ENCODE measurements at places on chromosomes 11 and 22.

- peak; percentile 71 for ATAC-seq
Observed at GRCh38 chr11:126284829-126285228, 1.9 kb downstream of the TIRAP start.

- no peak for ATAC-seq
Observed at GRCh38 chr11:69568809-69569097, 72.2 kb upstream of the CCND1 start.

- peak; percentile 49 for ATAC-seq
Observed at GRCh38 chr22:37544955-37545702, 15.2 kb upstream of the CDC42EP1 start.

GRCh38 chr11:26553182-26553581, 18.9 kb downstream of the MUC15 start:
- no peak for ATAC-seq

- ATAC-seq, result no peak
Observed at GRCh38 chr11:76444065-76444383, 794 bp upstream of the EMSY start.

DNA sequence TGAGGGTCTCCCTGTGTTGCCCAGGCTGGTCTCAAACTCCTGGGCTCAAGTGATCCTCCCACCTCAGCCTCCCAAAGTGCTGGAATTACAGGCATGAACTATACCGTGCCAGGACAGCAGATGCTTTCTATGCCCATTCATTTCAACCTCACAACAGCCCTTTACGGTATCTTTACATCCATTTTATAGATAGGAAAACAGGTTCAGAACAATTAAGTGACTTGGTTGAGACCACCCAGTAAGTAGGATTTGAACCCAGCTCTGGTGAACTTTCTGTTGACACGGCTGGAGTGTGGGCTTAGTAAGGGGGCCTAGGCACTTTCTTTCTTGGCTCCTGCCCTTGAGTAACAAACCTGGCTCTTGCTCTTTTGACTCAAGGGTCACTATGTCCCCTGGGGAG, 25.7 kb downstream of the TEF start:
- no peak for ATAC-seq

DNA sequence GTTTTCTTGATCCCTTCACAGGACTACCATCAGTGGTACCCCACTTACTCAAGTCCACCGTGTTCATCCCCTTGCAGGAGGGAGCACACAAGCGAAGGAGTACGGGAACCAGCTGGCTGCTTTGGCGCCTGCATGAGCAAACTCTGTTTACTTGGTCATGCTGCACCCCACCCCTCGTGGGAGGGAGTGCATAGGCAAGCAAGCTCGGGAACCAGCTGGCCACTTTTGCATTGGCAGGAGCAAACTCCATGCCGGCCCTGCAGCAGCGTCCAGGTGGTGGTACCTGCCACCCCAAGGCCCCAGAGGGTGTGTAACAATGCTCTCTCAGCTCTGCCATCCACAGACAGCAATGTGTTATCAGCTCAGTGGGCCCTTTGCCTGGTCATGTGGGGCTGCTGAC, 737.8 kb downstream of the FAM181B start:
- ATAC-seq, result no peak

DNA sequence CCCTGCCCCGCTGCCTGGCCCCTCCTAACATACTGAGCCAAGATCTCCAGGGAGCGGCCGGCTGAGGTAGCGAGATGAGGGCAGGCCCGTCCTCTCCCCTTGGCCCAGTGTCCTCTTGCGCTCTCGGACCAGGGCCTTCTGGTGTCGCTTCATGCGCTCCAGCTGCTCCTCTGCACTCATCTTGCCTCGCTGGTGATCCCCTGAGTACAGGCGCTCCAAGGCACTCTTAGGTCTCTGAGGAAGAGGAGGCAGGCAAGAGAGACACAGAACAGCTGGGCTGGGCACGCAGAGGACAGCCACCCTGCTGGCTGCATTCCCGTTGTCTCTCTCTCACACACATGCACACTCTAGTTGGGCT, 50.6 kb downstream of the C11orf58 start:
- no peak for ATAC-seq

GRCh38 chr11:1555713-1556153, 16.3 kb downstream of the DUSP8 start:
- ATAC-seq, result no peak

- no peak for ATAC-seq
Observed at GRCh38 chr11:31887180-31887579, 76.1 kb upstream of the PAX6 start.

GRCh38 chr11:69914286-69915150, 95.3 kb upstream of the FGF3 start:
- no peak for ATAC-seq

GRCh38 chr22:21068681-21069276, 23.0 kb downstream of the LRRC74B start:
- no peak for ATAC-seq

DNA sequence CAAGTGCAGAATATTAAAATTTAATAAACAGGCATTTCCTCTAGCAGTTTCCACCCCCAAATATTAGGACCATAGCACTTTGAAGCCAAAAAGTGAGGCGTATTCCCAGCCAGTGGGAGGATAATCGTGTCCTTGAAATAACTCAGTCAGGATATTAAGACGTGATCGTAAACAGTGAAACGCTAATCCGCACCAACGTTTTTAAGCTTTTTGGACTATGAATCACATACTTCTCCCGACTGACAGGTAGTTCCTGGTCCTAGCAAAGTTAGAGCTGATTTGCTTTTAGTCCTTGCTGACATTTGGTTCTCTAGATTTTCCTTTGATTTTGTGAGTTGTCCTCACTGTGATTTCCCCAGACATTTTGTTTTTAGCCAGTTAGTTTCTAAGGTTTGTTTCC, 197.1 kb upstream of the ARHGAP20 start:
- no peak for ATAC-seq

DNA sequence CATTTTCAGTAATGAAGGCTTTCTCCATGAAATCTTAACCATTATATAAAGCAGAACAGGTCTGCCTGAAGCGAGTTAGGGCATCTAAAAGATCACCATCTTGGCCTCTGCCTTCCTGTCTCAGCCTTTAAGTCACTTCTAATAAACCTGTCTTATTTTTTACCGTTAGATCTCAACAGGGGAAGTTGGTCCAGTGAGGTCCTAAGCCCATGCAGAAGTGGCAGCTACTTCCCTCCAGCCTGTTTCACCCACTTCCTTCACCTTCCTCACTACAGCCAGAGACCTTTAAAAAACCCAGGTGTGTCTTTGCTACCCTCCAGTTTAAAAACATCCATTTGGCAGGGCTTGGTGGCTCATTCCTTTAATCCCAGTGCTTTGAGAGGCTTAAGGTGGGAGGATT, 14.1 kb upstream of the LIPT2 start:
- no peak for ATAC-seq

DNA sequence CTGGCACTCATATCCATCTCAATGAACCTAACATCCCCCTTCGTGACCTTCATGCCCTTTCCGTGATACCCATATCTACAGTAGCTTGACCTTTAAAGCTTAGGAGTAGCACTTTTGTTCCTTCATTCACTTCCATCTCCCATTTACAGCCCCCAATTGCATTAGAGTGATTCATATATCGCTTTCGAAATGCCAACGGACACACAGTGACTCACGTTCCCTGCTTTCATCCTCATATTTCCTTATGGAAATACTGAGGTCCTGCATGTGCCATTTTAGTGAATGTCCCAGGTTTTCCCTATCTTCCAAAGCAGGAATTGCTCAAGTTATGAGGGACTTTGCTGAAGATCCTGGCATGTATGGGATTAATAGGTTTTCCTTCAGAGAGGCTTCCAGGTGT, 44.3 kb upstream of the CEP126 start:
- ATAC-seq, result no peak

DNA sequence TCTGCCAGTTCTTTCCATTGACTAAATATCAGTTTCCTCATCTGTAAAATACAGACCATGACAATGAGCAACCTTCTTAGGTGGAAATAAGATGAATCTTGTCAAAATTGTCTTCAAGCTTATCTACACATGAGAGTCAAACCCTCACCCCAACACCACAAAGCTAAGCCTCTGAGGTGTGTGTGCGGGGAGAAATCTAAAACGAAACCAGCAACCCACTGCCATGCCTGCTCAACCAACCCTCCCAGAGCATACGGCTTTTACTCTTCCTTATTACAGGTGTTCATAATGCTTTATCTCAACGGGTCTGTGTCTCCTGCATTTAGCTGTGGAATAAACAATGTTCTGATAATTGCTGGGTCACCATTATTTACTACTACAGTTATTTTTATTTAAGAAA, 235.4 kb downstream of the KIRREL3 start:
- ATAC-seq, result no peak

GRCh38 chr11:37199082-37199481, 601.0 kb upstream of the RAG2 start:
- no peak for ATAC-seq

GRCh38 chr22:31346255-31346732, at the start of gene PATZ1:
Gene PATZ1, minus strand, starts transcription at chr22:31346346. Its CDS starts 744 bp downstream, at chr22:31345602.
- peak; percentile 49 for ATAC-seq

DNA sequence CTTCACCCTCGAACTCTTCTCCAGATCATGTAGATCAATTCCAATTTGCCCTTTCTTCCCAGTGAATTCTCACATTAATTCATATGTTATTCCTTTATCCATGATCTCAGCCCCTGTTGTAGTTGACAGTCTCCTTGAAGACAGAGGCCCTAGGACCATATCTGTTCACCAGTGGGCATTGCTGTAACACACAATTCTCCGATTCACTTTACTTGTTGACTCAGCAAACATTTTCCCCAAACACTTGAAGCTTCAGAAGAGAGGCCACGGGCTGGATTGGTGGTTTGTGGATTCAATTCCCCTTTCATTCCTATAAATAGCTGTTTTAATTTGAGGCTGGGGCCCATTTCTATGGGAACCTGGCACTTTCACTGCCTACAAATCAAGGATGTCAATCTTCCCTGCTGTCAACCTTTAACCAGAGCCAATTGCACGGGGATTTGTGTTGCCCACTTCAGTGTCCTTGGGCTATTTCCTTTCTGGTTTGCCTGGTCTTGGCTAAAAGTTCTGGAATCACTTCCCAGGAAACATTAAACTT, 393.0 kb upstream of the KIRREL3 start:
- ATAC-seq, result no peak

DNA sequence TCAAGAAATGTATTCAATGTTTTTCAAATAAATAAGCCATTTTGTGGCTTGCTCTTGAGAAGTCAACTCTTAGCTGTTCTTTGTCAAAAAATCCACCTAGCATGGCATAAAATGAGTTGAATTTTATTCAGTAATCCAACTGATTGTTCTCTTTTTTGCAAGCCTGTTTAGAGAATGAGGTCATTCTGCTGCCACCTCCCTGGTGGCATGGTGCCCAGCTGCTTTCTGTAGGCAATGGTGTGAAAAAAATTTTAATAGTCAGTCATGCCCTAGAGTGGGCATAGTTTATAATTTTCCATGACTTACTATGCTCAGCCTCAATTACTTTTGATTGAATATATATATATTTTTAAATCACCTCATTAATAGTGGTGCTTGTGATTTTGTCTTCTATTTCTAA, 177.2 kb downstream of the INSC start:
- no peak for ATAC-seq

DNA sequence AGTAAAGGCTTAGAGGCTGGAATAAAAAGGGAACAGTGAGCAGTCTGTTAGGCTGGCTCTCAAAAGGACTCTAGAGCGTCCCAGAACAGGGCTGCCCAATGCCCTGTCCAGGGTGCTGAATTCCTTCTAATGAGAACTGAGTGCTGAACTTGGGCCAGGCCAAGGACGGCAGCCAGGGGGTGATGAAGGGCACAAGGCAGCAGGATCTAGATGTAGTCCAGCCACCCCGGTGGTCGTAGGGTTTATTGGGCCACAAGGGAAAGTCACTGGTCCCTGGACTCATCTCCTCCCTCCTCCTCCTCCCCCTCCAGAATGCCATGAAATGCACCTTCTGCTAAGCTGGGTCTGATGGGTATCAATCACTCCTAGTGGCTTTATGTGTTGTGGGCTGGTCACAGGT, 19.2 kb downstream of the NPTXR start:
- ATAC-seq, result peak; percentile 44

DNA sequence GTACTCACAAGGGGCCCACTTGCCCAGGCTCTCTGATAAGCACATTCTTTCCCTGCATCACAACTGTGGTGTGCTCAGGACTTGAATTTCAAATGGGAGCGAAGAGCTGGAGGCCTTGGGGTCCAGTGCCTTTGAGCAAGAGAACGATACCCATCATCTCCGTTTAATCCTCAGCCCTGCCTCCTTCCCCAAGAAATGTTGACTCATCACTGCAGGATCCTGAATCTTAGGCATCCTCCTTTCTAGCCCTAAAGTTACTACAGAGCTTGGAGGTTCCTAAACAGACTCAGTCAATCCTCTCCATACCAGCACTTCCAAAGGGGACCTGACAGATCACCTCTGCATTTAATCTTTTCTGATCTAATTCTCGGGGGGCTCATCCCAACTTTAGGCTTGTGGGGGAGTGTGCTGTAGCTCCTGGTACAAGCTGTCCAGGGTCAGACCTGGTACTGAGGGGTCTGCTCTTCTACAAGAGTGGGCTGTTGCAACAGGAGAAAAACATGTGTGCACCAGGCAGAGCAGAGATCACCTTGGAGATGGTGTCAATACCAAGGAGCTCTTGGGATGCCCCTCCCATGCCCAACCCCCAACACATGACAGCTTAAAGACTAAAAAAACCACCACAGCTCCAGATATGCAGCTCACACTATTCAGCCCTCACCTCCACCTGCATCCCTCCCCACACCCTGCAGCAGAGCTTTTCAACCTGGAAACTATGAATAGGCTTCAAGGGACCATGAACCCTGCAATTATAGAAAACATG, 3.9 kb upstream of the PRG2 start:
- no peak for ATAC-seq

GRCh38 chr11:20488352-20488751, 100.8 kb downstream of the PRMT3 start:
- ATAC-seq, result no peak

- no peak for ATAC-seq
Observed at GRCh38 chr11:13210424-13210823, 67.2 kb upstream of the BMAL1 start.

DNA sequence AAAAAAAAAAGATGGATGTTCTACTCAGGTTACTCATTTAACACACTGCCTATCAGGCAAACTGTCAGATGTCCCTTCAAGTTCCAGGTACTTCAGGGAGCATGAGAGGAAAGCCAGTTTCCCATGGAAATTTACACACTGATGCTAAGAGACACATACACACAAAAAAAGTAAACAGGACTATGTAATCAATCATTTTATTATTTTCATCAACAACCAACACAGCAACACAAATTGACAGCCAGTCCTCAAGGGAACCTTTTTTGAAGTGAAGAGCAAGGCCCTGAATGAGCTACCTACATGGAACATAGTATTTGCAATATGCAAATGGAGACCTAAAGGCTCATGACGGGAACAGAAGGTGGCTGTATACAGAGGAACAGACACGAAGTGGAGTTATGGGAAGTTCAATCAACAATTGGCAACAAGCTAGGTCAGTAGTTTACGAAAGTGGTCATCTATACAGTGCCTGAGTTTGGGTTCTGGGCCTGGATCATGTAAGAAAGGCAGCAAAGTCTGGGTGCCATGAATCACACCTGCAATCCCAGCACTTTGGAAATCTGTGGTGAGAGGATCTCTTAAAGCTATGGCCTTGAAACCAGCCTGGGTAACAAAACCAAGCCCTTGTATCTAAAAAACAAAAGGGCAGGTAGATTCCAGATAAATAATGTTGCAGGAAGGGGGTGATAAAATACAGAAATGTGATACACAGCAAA, 12.6 kb upstream of the WDR74 start:
- ATAC-seq, result no peak

Data from activated CD4-positive, CD25-positive, alpha-beta regulatory T cell treated with anti-CD3 and anti-CD28 coated beads, Interleukin-2, amount 50 U/mL, for 24 hours (primary cell).